ENCODE measurements at places on chromosomes 11 and 22.

- no peak for DNase-seq
Observed at GRCh38 chr11:111835665-111836064, 35.7 kb downstream of the ALG9 start.

DNA sequence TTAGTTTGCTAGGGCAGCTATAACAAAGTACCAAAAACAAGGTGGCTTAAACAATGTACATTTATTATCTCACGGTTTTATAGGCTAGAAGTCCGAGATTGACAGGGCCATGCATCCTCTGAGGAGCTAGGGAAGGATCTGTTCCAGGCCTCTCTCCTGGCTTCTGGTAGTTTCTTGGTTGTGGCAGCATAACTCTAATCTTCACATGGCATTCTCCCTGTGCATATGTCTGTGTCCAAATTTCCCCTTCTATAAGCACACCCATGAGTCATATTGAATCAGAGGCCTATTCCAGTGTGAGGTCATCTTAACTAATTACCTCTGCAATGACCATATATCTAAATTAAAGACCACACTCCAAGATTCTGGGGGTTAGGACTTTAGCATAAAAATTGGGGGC, 31.3 kb upstream of the MMP13 start:
- no peak for DNase-seq

- DNase-seq = peak; percentile 91
Observed at GRCh38 chr11:62855571-62856332, 16.4 kb upstream of the WDR74 start.

DNA sequence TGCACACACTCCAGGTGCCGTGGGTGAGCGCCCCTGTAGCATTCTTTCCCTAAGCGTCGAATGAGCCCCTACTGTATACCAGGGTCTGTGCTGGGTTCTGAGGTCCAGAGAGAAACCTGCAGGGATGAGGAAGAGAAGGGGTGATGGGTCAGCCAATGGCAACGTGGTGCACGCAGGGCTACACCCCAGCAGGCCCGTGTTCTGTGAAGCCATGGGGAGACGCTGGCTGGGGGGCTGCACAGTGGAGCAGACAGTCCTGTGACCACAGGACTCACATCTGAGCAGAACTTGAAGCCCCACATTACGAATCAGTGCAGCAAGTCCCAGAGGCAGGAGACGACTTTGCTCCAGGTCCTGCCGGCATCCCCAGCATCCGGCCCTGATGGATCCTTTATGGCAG, 1481.4 kb downstream of the BRD1 start:
- DNase-seq = no peak

GRCh38 chr22:42365942-42366695, 66.1 kb downstream of the NFAM1 start:
- no peak for DNase-seq

DNA sequence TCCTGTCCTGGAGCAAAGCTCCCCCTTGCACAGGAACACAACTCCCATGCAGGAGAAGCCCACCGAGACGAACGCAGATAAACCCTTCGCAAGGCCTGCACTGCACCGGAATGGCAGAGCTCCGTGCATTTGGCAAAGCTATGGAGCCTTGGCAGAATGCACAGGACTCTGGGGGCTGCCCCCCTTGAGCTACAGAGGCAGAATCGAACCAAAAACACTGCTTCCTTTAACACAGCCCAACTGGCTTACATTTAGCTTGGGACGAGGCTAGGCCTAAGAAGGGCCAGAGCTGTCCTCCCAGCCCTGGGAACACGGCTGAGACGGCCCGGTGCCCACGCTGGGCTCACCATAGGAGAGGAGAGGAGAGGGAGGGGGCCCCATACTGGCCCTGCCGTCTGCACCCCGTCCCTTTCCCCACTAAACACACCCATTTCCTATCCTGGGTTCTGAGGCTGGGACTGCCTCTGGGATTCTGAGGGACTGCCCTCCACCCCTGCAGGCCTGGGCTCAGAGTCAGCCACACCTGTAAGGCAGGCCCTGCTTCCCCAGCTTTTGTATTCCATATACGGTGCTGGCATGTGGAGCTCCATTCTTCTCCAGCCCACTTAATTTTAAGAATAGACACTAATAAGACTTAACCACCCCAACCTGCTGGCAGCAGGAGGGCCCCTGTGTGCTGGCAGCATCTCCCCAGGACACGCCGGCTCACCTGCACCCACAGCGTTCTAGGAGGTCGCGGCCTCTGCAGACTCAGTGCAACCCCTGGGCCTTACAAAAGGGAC, 32.9 kb downstream of the PPM1F start:
- no peak for DNase-seq

DNA sequence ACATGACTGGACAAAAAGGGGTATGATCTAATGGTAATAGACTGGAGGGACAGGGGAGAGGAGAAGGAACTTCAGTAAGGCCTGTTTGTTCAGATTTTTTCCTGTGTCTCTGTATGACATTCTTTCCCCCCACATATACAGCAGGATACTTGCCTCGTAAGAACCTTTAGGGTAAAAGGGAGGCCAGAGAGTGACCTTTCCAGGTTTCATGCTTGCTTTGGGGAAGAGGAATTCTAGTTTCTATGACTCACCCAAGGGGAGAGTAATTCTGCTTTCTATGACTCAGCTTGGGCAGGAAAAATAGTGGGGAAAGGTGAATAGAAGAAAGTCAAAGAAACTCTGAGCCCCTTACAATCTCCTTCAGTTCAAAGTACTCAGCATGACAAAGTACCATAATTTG, 457.0 kb downstream of the DLG2 start:
- no peak for DNase-seq

- no peak for DNase-seq
Observed at GRCh38 chr22:37564111-37564711, 3.9 kb downstream of the CDC42EP1 start.

GRCh38 chr22:24514241-24515026, 19.3 kb downstream of the UPB1 start:
- no peak for DNase-seq

- DNase-seq = no peak
Observed at GRCh38 chr11:33001751-33002542, 13.7 kb upstream of the DEPDC7 start.

GRCh38 chr11:94791216-94791889, 23.2 kb downstream of the AMOTL1 start:
- DNase-seq = no peak

Measured in NCI-H2081 treated with DMSO at 0.1 percent for 48 hours (cell line).